ENCODE measurements at places on chromosomes 3 and 15.

- no peak for DNase-seq
Measured at GRCh38 chr3:52860424-52860768, 25.6 kb upstream of the MUSTN1 start.

DNA sequence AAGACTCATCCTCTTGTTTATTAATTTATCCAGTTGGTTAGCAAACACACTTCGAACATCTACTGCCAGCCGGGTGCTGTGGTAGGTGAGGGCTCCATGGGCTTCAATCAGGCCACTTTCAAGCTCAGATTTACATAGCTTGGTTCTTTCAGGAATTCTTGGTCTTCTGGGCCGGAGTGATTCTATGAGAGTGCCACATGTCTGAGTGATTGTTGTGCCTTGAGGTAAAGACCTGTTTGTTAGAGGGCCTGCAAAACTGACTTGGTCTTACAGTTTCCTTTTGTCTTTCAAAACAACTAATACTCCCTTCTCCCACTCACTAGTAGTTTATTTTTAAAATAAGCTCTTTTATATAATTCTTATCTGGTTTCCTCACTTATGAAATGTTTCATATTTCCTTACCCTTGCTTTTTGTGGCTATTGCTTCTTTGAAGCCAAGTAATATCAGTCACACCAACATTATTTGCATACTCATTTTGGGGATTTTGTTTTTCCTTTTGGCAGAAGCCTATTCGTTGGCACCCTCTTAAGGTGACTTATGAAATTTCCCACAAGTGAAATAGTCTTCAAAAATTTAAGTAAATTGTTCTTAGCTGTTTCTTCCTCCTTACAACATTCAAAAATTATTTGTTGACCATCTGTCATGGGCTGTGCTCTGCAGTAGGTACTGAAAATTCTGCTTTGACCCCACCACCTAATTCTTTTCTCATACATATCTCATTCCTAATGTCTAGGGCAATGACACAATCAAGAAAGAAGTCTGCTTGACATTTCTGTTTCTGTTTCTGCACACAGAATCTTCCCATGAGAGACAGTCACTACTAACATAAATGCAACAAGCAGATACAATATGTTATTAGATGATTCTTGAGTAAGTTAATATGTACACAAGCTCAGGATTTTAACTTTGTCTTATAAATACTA, 120.2 kb downstream of the LRRC28 start:
- DNase-seq, result no peak

GRCh38 chr3:82973791-82974190, 1212.3 kb upstream of the GBE1 start:
- no peak for DNase-seq

GRCh38 chr3:54356261-54357045, 234.1 kb downstream of the CACNA2D3 start:
- DNase-seq, result no peak

DNA sequence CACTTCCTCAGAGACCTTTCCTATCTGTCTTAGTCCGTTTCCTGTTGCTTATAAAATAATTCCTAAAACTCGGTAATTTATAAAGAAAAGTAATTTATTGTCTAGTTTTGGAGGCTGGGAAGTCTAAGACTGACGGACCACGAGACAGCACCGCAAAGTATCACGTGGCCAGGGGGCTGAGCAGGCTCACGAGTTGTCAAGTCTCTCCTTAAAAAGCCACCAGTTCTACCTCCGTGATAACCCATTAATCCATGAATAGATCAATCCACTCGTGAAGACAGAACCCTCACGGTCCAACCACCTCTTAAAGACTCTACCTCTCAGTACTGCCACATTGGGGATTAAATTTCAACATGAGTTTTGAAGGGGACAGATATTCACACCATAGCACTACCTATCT, 821 bp downstream of the LINS1 start:
- peak; percentile 26 for DNase-seq

DNA sequence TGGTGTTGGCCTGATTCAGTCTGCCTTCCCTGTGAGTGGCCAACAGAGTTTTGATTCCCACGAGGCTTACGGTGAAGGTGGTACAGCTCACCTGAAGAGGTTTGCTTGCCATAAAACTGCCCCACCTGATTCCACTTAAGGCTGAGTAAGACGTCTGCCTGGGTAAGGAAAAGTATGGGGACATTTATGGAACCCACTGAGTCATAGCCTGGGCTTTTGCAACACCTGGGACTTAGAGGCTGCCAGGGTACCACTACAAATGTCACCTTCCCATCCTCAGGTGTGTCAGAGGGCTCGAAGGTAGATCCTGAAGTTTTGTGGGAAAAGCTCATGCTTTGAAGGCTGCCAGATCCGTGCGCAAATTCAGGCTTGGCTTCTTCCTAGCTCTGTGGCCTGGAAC, 56.9 kb upstream of the SLCO2A1 start:
- DNase-seq, result no peak

DNA sequence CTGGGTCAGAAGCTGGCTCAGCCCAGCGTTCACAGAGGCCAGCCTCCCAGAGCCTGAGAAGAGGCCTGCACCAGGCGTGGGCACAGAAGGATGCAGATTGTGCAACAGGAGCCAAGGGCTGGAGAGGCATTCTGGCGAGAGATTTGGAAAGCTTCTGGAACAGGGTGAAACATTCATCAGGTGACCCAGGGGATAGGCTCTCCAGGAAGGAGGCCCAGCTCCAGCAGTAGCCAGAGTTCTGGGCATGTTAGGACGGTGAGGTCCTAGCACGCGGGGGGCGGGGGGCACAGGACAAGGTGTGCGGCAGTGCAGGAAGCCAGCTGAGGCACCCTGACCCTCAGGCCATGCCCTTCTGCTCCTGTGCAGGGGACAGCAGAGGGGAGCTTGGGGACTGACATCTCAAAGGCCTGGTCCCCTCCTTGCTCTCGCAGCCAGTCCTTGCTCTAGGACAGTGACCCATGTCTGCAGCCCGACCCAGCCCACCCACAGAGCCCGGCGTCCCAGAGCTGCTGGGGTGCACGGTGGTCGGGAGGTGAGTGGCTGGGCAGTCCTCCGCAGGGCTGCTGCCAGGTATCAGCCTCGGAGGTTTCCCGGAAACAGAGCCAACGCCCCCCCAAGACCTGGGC, 111.7 kb upstream of the KLF13 start:
- DNase-seq, result no peak

DNA sequence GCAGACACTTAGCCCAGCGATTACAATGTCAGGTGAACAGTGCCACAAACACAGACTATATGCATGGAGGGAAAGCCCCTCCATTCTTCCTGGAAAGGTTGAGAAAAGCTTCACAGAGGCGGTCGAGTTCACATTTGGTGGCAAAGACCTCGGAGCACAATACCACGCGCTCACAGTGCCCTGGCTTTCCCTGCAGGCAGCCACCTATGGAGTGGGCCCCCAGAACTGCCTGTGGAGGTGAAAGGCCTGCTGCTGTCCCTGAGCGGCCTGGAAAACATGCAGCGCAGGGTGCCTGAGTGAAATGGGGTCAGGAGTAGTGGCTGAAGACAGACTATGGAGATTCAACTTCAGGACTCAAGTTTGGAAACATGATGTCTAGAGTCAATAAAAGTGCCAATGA, 26.9 kb downstream of the PDIA5 start:
- no peak for DNase-seq

DNA sequence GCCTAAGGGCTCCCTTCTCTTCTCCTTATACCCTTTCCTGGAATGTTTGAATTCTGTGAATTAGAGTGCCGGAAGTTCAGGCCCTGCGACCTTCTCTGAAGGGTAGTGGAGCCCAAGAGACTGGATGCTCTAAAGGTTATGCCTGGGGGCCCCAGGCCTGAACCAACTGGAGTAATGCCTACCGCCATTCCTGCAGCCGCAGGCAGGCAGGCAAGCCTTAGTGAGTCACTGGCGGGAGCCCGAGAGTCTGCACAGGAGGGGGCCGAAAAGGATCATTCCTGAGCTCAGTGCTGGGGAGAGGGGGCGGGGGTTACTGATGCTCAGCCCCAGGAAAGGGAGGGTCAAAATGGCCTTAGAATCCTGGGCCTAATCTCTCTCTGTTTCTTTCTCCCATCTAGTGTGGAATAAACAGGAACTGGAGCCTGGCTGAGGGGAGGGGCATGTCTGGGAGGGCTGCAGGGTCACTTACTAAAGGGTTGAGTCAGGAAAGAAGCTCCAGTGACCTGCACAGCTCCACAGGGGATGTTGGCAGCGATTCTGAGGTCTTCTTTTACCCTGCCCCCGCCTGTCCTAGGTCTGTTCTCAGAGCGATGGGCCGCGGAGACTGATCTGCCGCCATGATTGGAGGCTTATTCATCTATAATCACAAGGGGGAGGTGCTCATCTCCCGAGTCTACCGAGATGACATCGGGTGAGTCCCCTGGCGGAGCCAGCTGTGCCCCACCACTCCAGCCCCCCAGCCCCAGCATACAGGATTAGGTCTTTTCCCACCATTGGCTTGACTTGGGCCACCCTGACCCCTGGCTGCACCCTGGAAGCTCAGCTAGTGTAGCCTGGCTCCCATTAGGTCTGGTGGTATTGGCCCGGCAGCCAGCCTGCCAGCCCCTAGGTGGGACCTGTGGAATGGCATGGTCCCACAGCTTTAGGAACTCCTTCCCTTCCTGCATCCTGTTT, 2.0 kb downstream of the AP2M1 start:
- DNase-seq, result no peak

GRCh38 chr15:80568298-80568697, 126.8 kb upstream of the ABHD17C start:
- no peak for DNase-seq

- no peak for DNase-seq
Measured at GRCh38 chr3:74842649-74843048, 228.2 kb upstream of the CNTN3 start.

DNA sequence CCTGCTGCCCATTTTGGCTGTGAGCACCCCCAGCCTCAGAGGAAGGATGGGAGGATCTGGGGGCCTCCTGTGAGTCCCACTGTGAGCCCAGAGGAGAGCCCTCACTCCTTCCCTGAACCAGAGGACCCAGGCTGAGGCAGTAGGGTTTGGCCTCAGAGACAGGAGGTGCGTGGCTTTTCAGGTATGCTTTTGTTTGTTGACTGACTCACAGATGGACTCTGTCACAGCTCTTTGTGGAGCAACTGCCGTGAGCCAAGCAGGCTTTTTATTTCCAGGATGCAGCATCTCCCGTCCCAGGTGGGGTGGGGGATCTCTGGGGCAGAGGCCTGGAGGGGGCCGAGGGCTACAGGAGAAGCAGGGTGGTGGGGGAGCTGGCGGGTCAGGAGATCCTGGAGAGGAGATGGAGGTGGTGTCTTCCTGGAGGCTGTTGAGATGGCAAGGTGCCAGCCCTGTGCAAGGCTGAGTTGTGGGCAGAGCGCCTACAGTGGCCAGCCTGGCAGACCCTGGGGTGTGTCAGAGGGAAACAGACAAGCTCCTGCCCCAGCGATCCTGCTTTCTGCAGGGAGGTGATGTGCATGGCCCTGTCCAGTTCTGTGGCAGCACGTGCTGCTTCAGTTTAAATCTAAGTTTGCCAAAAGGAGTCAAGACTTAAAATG, 24.0 kb downstream of the PLXNA1 start:
- DNase-seq, result no peak

DNA sequence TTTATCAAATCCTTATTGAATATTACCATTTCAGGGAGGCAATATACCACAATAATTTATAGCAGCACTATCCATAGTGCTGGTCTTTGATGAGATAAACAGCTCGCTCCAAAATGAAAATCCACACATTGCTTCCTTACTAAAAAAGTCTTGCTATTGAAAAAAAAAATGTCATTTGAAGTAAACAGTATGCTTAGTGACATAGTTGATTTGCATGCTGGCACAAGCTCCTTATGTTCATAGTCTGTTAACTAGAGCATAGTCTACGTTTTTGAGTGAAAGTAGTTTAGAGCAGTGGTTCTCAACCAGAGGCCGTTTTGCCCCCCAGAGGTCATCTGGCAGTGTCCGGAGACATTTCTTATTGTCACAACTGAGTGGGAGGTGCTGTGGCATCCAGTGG, 249.4 kb upstream of the PDZRN3 start:
- no peak for DNase-seq

DNA sequence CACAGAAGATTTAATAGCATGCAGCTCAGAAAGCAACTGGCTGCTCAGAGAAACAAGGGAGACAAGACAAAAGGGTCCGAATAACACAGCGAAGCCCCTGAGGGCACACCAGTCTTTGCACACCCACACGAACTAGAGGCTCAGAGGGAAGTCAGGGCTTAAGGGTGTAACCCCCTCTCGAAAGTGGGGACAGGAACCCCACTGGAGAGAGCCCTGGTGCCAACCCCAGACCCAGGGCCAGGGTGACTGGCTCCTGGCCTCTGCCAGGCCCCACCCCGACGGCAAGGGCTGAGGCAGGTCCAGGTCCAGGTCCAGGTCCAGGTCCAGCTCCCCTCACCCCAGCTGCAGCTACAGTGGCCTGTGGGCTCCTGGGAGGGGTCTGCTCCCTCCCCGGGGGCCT, 10.5 kb upstream of the PRR23E start:
- no peak for DNase-seq

- DNase-seq, result no peak
Measured at GRCh38 chr15:71934446-71934845, 124.1 kb downstream of the NR2E3 start.

DNA sequence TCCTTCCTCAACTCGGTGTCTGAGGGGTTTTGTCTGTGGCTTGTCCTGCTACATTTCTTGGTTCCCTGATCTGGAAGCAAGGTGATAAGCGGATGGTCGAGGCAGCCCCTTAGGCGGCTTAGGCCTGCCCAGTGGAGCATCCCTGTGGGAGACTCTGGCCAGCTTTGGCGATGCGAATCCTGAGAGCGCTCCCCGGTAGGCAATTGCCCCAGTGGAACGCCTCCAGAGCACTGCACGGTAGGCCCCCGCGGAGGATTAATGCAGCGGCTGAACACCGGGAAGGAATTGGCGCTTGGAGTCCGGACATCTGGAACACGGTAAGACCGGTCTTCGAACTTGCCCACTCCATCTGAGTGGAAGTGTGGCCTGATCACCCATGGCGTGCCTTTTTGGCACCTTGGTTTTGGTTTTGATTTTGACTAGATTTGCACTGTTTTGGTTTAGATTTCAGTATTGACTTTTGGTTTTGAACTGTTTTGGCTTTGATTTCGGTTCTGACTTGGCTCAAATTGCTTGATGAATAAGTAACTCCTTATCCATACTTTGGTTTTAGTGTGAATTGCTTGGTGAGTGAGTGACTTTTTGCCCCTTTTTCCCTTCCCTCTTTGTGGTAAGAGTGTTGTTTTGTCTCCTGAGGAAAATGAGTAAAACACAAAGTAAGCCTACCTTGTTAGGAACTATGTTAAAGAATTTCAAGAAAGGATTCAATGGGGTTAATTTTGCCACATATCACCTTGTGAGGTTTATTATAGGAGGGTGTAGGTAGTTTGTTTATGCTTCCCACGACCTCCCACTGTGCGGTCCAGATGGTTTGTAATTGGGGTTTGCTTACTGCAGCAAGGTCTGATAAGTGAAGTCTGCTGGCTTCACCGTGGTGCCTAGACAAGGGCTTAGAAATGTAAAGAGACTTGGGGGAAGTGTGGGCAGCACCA, 27.1 kb upstream of the GPR156 start:
- no peak for DNase-seq

- DNase-seq, result no peak
Measured at GRCh38 chr3:147099076-147099475, 307.3 kb downstream of the ZIC4 start.
